ENCODE measurements at places on chromosomes 7 and 10. TPM values are rescaled to one million over a fixed set of nuclear protein-coding genes. Genes with fewer than 3 reads are reported as not detected.

- H3K4me3 ChIP-seq: no peak overlapping the region
- no peak for DNase-seq
- no peaks in the 10 kb centered on the region for H3K36me3 ChIP-seq
Observed at GRCh38 chr7:153457746-153458145, 594.5 kb upstream of the DPP6 start.

DNA sequence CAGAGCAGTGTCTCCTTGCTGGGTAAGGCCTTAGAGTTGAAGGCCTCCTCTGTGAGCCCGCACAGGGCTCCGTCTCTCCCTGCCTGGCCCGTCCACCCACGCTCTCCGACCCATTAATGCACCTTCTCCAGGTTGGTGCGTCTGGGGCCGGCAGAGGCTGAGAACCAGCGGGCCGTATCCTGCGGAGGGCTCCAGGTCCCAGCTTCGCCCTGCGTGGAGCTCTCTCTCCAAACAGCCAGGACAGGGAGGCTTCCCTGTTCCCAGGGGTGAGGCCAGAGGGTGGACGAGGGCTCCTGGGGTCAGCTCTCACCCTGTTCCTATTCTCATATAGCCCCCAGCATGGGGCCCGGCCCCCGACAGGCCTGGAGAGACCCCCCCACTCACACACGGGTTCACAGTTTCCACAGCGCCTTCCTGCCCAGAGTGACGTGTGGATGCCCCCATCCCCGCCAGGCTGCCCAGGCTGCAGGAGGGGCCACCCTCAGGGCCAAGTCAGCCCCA is 34.6 kb downstream of the GET4 start:
- peaks cover 7% of the 10 kb centered on the region for H3K4me1 ChIP-seq
- no peak for DNase-seq
- H3K36me3 ChIP-seq: no peaks in the 10 kb centered on the region
- no peak overlapping the region for H3K27ac ChIP-seq

DNA sequence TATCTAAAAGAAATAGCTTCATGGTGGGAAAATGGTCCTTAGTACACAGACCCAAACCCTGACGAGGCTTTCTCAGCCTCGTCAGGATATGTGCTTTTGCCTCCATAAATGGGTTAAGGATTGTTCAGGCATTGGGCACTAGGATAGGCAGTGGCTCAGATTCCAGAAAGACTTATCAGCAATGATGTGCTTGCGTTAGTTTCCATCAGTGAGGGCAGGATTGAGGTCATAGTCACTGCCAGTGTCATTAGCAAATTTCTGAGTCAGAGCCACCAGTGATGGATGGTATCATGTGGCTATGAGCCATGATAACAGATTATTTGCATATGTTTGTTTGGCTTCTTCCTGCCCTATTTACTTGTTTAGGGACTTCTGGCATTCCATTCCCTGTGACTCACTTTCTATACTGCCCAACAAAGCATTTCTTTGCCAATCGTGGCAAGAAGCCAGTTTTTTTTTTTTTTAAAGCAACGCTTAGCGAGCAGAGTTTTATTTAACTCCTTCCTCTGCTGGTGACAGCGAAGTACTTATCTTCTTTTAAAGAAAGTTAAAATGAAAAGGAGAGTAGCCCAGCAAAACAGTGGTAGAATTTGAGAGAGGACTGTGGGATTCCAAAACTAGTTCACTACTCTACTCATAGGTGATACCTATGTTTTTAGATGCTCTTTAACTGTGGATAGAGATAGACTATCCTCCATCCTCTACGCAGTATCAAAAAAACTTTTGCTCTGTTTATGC is 44.4 kb downstream of the MYPN start:
- H3K27ac ChIP-seq: peak overlapping the region; percentile 15
- H3K27me3 ChIP-seq: no peaks in the 10 kb centered on the region
- no peaks in the 10 kb centered on the region for H3K4me1 ChIP-seq
- DNase-seq: peak; percentile 15
- H3K36me3 ChIP-seq: no peaks in the 10 kb centered on the region

DNA sequence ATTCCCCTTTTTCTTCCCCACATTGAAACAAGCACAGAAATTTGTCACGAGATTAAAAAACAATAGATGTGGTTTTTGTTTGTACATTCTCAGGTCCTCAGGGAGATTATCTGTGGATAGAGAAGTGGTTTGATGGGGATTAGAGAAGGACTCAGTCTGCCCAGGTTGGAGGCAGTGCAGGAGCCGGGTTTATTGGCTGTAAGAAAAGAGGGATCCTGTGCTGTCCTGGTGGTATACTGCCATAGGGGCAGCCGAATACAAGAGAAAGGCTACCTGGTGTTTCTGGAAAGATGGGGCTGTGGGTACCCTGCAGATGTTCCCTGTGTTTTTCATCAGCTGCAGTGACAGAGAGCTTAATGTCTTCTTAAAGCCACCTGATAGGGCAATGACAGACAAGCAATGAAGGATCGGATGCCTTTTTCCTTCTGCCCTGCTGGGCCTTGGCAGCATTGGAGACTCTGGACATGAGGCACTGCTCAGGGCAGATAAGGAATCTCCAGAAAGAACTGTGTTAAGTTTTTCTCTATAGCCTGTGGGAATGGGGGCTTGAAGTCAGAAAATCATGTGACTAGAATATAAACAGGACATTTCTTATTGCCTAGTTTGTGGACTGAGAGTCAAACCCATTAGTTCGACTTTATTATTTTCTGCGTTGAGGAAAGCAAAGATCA is 18.1 kb upstream of the GPR141 start:
- no peaks in the 10 kb centered on the region for H3K36me3 ChIP-seq
- H3K4me1 ChIP-seq: no peaks in the 10 kb centered on the region
- H3K27me3 ChIP-seq: no peaks in the 10 kb centered on the region
- H3K27ac ChIP-seq: no peak overlapping the region
- H3K4me3 ChIP-seq: no peak overlapping the region

- H3K4me1 ChIP-seq: peaks cover 6% of the 10 kb centered on the region
- DNase-seq: no peak
- H3K27me3 ChIP-seq: no peaks in the 10 kb centered on the region
- H3K36me3 ChIP-seq: no peaks in the 10 kb centered on the region
- H3K27ac ChIP-seq: no peak overlapping the region
Observed at GRCh38 chr7:36978461-36978860, 254.2 kb upstream of the AOAH start.

- H3K27me3 ChIP-seq: no peaks in the 10 kb centered on the region
- no peaks in the 10 kb centered on the region for H3K4me1 ChIP-seq
- no peak overlapping the region for H3K4me3 ChIP-seq
- H3K27ac ChIP-seq: no peak overlapping the region
- H3K36me3 ChIP-seq: no peaks in the 10 kb centered on the region
Observed at GRCh38 chr10:66924674-66925345, 1.0 kb upstream of the LRRTM3 start.

DNA sequence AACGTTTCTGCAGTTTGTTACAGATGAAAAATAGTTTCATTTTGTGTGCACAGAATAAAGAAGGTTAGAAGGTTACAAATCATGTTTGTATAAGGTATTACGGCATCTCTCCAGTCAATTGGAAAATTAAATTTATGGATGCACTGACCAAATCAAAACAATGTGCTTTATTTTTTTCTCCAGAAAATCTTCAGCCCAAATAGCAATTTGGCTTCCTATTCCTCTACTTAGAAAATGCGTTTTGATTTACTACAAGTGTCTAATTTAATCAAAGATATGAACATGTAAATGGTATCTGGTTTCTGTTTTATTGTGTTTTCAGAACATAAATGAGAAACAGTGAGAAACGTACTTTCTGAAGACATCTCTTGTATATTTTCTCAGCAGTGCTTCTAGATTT is 63.4 kb downstream of the AGMO start:
- H3K4me3 ChIP-seq: no peak overlapping the region
- DNase-seq: no peak
- no peaks in the 10 kb centered on the region for H3K27me3 ChIP-seq
- H3K4me1 ChIP-seq: no peaks in the 10 kb centered on the region

DNA sequence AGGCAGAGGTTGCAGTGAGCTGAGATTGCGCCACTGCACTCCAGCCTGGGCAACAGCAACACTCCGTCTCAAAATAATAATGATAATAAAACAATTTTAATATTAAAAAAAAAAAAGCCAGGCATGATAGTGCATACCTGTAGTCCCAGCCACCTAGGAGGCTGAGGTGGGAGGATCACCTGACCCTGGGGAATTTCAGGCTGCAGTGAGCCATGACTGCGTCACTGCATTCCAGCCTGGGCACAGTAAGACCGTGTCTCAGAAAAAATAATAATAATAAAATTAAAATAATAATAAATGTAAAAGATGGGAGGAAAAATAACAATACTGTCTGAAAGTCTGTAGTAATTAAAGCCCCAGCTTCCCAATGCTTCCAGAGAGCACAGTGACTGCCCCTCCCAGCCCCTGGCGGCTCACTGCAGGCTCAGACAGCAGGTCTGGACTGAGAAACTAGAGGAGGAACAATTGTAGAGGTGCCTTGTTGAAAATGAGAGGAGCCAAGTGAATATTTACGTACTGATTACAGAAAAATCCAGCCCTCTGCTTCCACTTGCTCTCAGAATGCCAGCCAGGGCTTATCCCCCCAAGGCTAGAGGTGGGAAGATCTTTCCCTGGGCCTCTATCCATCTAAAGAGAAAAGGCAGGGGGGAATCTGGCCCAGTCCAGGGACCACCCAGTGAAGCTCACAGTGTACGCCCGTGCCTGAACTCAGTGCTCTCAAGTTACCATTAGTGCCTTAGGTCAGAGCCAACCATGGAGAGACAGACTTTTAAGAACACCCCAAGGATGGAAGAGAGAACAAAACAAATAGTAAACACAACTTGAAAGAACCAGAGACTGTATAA is 112.8 kb downstream of the PARD3 start:
- no peak for DNase-seq
- H3K4me3 ChIP-seq: no peak overlapping the region
- H3K36me3 ChIP-seq: no peaks in the 10 kb centered on the region
- peaks cover 66% of the 10 kb centered on the region for H3K4me1 ChIP-seq
- no peaks in the 10 kb centered on the region for H3K27me3 ChIP-seq
- H3K27ac ChIP-seq: no peak overlapping the region

DNA sequence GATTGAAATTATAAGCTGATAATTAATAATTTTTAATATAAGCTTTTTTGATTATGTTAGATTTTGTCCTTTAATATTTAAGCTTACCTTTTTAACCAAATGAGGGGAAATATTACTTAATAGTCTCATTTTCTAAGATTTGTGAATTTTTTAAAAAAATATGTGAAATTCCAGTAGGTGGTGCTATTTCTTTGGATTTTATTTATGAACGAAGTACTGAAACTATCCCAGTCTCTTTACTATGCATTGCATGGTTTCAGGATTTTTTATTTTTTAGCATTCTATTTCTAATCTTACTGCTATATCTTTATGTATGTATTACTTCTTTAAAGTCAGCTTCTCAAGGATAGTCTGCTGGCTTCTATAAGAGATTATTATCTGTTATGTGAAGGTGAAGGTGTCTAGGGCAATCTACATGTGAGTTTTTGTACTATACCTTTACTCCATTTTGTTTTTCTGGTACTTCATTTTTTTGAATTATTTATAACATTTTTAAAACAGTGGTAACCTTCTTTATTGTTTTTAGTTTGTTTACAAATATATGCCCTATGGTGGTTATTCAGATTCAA is 78.3 kb downstream of the ATRNL1 start:
- no peaks in the 10 kb centered on the region for H3K27me3 ChIP-seq
- no peak overlapping the region for H3K4me3 ChIP-seq
- no peak for DNase-seq

- no peak overlapping the region for H3K4me3 ChIP-seq
- H3K4me1 ChIP-seq: no peaks in the 10 kb centered on the region
- H3K27ac ChIP-seq: no peak overlapping the region
- no peaks in the 10 kb centered on the region for H3K36me3 ChIP-seq
Observed at GRCh38 chr7:87317691-87318245, 27.7 kb upstream of the CROT start.

- H3K27ac ChIP-seq: no peak overlapping the region
- H3K27me3 ChIP-seq: no peaks in the 10 kb centered on the region
- H3K36me3 ChIP-seq: no peaks in the 10 kb centered on the region
- H3K4me1 ChIP-seq: no peaks in the 10 kb centered on the region
- no peak for DNase-seq
Observed at GRCh38 chr10:6612371-6612770, 32.3 kb upstream of the PRKCQ start.

- H3K36me3 ChIP-seq: peaks cover under 1% of the 10 kb centered on the region
- no peak overlapping the region for H3K27ac ChIP-seq
- no peaks in the 10 kb centered on the region for H3K27me3 ChIP-seq
- no peak for DNase-seq
- peak overlapping the region; percentile 75 for H3K4me3 ChIP-seq
Observed at GRCh38 chr7:106281127-106281526, 3.7 kb downstream of the NAMPT start.

DNA sequence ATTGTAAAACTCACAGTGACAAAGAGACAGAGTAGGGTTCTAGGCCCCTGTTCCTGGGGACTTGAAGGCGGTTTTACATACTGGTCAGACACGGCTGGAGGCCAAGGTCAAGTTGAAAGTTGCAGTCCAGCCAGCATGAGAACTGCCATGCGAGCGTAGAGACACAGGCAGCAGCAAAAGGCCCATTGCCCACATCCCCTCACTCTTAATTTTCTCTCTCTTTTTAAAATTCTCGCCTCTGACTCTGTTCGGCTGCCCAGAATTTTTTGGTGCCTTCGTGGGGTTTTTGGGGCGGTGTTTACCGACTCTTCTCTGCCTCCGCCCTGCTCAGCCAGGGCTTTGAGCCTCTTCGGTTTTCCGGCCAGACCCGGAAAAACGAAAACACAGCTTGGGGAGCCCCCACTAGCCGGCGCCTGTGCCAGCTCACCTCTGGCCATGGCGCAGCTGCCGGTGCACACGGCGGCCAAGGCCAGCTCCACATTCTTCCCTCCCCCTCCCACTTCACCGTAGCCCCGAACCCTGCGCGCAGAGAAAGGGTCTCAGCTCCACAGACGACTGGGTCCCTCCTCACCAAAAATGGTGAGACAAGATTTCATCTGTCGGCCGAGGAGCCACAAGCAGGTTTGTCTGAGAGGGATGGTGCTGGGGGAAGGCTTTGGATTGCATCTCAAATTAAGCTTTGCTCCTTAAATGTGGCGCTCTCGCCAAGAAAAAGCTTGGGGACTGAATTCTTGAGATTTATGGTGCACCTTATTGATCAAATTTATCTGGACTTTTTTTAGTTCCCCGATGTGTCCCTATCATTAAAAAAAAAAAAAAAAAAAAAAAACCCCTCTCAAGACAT is 2.3 kb upstream of the HOXA13 start:
- peaks cover 16% of the 10 kb centered on the region for H3K4me1 ChIP-seq
- H3K36me3 ChIP-seq: no peaks in the 10 kb centered on the region
- no peak overlapping the region for H3K27ac ChIP-seq
- H3K27me3 ChIP-seq: peaks cover 78% of the 10 kb centered on the region

DNA sequence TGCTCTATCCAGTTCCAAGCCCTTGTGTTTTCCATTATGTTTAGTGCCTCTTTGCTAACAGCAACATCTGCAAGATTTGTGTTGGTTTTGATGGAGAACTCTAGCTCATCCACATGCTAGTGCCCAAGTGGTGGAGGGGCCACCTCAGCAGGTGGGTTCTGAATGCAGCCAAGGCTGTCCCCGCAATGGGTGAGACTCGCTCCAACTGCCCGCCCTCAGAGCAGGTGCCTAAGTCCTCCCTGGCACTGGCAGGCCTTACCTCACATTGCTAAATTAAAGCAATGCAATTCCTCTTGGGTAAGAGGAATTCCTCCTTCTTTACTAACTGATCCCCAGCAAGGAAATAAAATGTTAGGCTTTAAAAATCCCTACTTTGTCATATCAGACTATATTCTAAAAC is 146.8 kb downstream of the ADCY1 start:
- DNase-seq: no peak
- no peak overlapping the region for H3K4me3 ChIP-seq
- peaks cover 17% of the 10 kb centered on the region for H3K36me3 ChIP-seq
- H3K27me3 ChIP-seq: no peaks in the 10 kb centered on the region

Gene HMX3
- total RNA-seq: not detected

Gene GIMAP8
- 13.4 TPM for total RNA-seq

Gene INA
- not detected for total RNA-seq

Gene IPMK
- 7.5 TPM for total RNA-seq

Gene OLAH
- 2.5 TPM for total RNA-seq

Gene HHEX
- total RNA-seq: 10.9 TPM

Gene SERPINE1
- 1,009 TPM for total RNA-seq

Gene HOXA9
- not detected for total RNA-seq

Gene BICC1
- 28.1 TPM for total RNA-seq

Gene CPEB3
- total RNA-seq: 6.8 TPM
